Fibroblast of skin of left biceps (primary cell): ENCODE measurements at places on chromosomes 4 and X.

GRCh38 chrX:110402091-110402849 is 43.6 kb downstream of the RTL9 start:
- DNase-seq = no peak

- no peak for DNase-seq
Measured at GRCh38 chr4:155629183-155629825, 37.3 kb upstream of the GUCY1A1 start.

- DNase-seq = no peak
Measured at GRCh38 chr4:115489279-115489678, 375.9 kb upstream of the NDST4 start.

DNA sequence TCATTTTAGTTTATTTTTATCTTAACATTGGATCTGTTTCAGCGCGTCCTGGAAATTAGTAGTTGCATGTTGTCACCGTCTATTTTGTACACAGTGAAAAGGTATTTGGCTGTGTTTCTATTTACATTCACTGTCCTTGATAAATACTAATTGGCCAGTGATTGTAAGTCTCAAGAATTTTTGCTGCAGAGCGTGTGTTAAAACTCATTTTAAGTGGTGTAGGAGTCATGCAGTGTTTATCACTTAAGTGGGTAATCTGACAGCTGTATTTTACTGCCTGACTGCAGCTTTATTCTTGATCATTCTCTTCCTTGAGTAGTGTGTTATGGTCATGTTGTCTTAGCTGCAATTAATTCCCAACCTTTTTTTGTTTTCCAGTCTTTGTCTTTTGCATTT is 9.8 kb downstream of the GUCY1A1 start:
- DNase-seq = no peak

GRCh38 chr4:39730072-39730471 is 32.1 kb downstream of the UBE2K start:
- DNase-seq = no peak

DNA sequence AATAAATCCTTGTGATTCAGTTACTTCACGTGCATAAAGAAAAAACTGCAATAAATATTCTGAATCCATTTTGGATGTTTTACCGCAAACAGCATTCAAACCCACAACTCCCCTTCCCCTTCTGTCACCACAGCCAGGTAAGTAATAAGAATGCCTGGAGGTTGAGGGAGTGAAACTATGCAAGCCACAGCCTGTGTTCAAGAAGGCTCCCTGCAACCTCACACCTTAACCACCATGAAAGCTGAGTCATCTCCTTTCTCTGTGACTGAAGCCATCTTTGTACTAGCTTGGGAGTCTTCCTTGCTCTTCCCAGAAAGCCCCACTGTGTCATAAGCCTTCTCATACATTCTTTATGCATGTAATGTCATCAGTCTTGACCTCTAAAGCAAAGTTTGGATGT is 297.0 kb upstream of the PUDP start:
- DNase-seq = no peak

DNA sequence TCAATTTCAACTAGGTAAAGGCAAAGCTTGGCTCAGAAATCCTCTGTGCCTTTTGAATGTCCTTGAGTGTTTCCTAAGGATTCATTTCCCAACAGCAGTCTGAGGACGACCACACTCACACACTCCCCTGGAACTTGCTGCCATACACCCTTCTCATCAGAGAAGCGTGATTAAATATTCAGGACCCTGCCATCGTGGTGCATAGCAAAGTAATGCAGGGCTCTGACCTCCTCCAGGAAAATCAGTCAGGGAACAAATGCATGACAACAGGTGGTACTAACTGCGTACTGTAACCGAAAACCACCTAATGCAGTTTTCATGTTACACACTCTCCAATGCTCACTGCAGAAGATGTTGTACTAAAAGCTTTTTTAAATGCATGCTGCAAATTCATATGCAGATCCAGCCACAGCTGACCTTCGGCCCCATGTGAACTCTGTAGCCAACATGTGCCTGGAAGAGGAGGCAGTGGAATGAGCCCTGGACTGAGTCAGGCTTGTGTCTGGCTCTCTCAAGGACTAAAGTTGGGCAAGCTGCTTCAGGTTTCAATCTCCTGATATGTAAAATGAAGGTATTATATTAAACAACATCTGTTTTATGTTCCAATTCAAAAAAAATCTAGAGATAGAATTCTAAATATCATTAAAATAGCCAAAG is 238.3 kb downstream of the KCNIP4 start:
- DNase-seq = no peak
